Naive thymus-derived CD4-positive, alpha-beta T cell (primary cell): ENCODE measurements at places on chromosomes 3 and 15. TPM values are rescaled to one million over a fixed set of nuclear protein-coding genes. Genes with fewer than 3 reads are reported as not detected.

GRCh38 chr3:150022381-150023238, 51.9 kb upstream of the PFN2 start:
- no peak for DNase-seq
- no peaks in the 10 kb centered on the region for H3K36me3 ChIP-seq
- no peak overlapping the region for H3K4me3 ChIP-seq
- H3K4me1 ChIP-seq = no peaks in the 10 kb centered on the region
- H3K27me3 ChIP-seq = no peaks in the 10 kb centered on the region

The SLC22A13 gene
- not detected for polyA plus RNA-seq

DNA sequence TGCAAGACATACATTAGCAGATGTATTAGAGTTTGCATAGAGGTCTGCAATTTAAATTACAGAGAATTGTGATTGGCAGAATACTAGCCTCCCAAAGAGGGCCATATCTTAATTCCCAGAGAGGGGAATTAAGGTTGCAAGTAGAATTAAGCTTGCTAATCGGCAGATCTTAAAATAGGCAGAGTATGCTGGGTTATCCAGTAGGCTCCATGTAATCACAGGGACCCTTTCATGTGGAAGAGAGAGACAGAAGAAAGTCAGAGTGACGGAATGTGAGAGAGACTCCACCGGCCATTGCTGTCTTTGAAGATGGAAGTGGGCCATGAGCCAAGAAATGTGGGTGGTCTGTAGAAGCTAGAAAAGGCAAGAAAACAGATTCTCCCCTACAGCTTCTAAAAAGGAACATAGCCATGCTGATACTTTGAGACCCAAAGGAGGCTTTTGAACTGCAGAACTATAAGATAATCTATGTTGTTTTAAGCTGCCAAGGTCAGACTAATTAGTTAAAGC, 38.8 kb downstream of the IMPG2 start:
- H3K4me3 ChIP-seq = no peak overlapping the region
- DNase-seq = no peak
- no peaks in the 10 kb centered on the region for H3K4me1 ChIP-seq
- H3K36me3 ChIP-seq = no peaks in the 10 kb centered on the region
- no peaks in the 10 kb centered on the region for H3K27me3 ChIP-seq
- H3K27ac ChIP-seq = no peak overlapping the region

DNA sequence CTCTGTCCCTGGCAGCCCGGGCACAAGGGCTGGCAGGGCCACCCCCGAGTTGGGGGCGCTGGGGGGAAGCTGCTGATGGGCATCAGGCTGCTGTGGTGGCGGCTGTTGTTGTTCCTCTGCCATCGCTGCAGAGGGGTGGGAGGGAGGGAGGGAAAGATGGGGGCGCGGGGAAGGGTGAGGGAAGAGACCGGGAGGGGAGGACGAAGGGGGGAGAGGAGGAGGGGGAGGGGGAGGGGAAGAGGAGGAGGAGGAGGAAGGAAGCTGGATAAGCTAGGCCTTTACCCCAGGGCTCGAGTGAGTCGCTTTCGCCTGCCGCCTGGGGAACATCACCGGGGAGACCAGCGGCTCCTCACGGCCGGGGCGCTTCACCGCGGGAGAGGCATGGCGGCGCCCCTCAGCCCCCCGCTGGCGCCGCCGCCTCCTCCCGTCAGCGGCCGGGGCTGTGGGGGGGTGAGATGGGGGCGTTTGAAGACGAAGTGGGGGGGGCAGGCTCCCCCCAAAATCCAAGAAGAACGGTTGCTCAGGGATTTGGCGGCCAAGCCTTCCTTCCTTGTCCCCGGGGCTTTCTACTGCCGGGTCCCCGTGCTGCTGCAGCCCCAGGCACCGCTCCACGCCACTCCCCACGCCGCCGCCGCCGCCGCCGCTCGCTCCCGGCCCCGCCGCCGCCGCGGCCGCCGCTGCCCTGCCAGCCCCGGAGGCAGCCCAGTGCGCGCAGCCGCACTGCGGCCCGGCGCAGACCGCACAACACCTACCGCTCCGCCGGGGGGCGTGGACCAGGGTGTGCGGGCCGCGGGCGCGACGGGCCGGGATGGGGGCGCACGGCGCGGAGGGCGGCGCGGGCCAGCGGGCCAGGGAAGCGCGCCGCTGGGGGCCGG, at the start of gene RFX7:
Gene RFX7 (minus strand): TSS at position 717 of the 875 bp plus-strand sequence. CDS start 594 bp downstream, at position 123.
- H3K36me3 ChIP-seq = no peaks in the 10 kb centered on the region
- H3K27me3 ChIP-seq = no peaks in the 10 kb centered on the region
- H3K27ac ChIP-seq = peak within 1 kb of the TSS; percentile 84
- DNase-seq = peak; percentile 81
- peaks cover 15% of the 10 kb centered on the region for H3K4me1 ChIP-seq

DNA sequence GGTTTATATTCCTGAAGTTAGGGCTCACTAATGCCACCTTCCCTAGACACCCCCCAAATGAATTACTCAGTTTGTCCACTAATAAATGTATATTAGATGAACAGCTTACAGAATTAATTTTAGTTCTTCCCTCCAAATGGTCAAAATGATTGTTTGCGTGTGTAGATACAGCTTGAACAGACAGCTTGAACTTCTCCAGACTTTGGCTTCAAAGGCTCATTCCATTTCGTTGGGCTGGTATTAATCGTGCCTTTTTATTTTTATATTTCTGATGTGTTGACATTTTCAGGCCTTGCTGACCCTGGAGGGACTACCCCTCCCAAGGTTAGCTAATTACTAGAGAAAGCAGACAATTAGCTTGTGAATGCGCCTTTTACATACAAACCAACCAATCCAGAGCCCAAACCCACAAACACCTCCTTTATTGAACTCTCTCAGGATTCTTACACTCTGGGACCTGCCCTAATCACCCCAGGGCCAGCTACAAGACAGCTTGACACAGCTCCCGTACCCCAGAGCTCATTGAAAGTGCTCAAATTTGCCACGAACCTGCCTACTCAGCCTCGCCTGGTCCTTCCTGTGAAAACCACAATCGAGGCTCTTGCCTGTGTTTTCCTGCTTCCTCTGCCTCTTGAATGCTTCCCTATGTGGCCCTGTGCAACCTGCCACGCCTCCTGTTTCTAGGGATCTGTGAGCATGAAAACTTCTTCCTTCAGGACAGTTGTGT, 40.3 kb downstream of the RPL22L1 start:
- H3K4me3 ChIP-seq = no peak overlapping the region
- no peak for DNase-seq
- H3K36me3 ChIP-seq = no peaks in the 10 kb centered on the region
- no peaks in the 10 kb centered on the region for H3K27me3 ChIP-seq
- no peaks in the 10 kb centered on the region for H3K4me1 ChIP-seq
- no peak overlapping the region for H3K27ac ChIP-seq

The CPOX gene
- 2.7 TPM for polyA plus RNA-seq
